ENCODE measurements at places on chromosomes 7 and 10. TPM values are rescaled to one million over a fixed set of nuclear protein-coding genes. Genes with fewer than 3 reads are reported as not detected.

The AKR1C4 gene
- total RNA-seq = not detected

The NT5C2 gene
- total RNA-seq = 162 TPM

The MRC1 gene
- 41.2 TPM for total RNA-seq

The ADRA2A gene
- 3.6 TPM for total RNA-seq
